Kidney (tissue), 22 donors: ENCODE measurements at places on chromosomes 1 and 21. TPM values are rescaled to one million over a fixed set of nuclear protein-coding genes. Genes with fewer than 3 reads are reported as not detected.

DNA sequence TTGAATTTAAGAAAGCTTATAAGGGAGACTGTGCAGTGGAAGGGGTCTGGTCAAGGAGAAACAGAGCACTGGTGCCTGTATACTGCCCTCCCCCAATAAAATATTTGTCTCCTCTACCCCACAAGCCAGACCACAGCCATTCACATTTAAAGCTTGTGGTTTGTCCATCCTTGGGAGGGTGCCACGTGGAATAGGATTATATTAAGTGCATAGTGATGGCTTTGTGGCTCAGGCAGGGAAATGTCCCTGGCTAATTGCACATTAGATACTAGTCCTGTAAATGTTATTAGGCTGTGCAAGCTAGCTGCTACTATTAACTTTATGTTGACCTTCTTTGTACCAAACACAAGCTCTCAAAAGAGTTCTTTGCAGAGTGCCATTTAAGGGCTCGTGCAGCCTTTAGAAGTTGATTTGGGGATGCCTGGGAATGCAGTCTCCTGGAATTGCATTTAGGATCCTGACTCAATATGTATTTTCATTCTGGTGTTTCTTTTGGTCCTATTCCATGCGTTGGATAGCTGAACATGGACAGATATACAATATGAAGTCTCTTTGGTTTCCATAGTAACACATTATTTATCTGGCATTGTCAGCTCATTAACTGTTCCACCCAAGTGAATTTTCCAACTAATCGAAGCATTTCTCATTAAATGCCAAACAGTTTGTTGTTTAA is 210.6 kb downstream of the ROR1 start:
- DNase-seq: no peak

Gene GCSAML
- 1.8 TPM for total RNA-seq

Gene PALMD
- 25.2 TPM for total RNA-seq

DNA sequence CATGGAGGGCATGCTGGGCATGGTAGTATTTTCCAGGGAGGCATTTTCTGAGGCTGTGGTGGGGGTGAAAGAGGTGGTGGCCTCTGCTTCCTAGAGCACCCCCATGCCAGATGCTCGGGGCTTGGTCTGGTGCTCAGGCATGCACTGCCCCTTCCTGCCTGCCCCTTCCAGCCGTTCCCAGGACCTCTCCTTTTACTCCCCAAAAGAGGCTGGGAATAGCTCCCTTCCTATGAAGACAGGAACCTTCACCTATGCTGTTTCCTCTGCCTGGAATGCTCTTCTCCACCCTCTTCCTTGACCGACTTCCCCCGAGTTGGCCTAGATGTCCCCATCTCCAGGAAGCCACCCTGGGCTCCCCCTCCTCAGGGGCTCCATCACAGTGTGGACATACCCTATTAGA is 9.1 kb downstream of the EDN2 start:
- no peak for DNase-seq

DNA sequence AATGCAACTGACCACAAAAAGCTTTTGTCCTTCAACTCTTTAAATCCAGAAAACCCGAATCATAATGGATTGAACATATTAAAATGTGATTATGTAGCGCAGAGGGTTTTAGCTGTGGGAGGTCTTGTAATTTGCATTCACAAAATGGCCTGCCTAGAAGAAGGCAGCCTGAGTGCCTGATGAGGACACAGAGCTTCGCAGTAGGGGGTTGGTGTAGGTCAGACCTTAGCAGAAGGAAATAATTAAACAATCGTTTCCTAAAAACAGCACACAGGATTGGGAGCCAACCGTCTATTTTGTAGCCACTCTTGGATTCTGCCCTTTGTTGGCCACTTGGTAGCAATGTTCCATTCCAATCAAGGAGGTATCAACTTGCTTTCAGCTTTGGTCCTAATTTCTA is 195.7 kb upstream of the KIAA0040 start:
- no peak for DNase-seq
